ENCODE measurements at places on chromosomes 3 and 15.

- DNase-seq = no peak
Observed at GRCh38 chr3:20015525-20015924, 3.5 kb upstream of the PP2D1 start.

DNA sequence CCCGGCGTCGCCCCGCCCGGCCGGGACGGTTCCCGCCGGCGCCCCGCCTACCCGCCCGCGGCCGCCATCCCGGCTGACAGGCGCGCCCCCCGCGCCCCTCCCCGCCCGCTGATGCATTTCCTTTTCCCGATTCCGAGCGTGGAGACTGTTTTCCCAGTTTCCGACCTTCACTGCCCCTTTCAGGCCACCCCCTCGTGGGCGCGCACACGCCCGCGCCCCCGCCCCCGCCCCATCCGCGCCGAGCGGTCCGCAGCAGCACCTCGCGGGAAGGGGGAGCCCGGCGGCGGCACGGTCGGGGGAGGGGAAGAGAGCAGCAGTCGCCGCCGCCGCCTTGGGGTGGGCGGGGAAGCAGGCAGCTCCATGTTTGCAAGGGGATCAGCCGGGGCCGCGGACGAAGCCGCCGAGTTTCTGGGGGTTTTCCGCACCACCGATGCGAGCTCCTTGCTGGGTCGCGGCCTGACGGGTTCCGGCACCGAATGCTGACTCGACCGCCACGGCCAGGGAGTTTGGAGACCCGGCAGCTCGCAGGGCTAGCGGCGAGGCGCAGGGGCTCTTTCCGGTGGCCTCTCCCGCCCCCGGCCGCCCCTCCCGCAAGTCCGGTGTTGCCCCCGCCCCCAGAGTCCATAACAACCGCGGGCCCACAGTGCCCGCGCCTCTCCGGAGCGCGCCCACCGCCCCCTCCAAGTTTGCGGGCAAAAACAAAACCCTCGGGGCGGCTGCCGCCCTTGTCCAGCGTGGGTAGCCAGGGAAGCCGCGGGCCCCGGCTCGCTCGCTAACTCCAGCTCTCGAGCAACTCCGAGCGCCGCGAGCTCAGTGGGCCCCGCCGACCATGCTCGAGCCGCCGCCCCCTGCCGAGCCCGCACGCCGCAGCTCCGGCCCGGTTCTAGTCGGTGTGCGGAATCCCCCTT, 3.2 kb upstream of the SIN3A start:
- DNase-seq = no peak

DNA sequence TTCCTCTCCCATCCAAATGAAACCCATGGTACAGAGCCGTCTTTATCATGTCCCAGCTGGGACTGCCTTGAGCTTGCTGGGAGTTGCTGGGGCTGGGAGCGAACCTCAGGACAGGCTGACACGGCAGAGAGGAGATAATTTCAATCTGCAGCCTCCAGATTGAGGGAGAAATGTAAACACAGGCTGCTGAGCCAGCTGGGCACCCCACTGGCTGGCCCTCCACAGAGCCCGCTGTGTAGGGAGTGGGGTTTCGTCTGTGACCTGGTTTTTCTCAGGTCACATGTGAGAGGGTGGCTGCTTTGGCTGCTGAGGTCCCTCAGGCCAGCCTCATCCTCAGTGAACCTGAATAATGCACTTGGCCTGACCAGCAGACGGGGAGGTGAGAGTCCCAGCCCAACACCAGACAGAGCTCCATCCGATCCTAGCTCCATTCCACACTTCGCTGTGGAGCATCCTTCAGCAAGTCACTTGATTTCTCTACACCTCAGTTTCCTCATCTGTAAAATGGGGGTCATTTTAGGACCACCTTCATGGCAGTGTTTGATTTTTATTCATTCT, 121.6 kb upstream of the MRPS22 start:
- no peak for DNase-seq

DNA sequence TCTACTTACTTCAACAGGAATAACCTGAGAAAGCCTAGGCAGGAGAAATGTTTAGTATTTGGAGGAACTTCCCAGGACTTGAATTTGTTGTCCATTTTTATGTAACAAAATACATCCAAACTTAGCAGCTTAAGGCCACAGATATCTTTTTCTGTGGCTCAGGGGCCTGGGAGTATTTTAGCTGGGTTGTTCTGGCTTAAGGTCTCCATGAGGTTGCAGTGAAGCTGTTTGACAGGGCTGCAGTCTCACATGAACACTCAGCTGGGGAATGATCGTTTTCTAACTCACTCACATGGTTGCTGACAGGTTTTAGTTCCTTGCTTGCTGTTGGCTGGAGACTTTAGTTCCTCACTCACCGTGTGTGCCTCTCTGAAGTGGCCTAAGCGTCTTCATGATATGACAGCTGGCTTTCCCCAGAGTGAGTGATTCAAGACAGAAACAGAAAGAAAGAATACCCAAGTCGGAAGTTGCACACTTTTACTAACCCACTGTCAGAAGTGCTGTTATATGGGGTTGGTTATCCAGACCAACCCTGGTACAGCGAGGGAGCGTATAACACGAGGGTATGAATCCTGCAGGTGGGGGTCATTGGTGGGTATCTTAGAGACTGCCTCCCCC, 229.7 kb upstream of the TBL1XR1 start:
- no peak for DNase-seq

GRCh38 chr3:181292984-181293383, 303.4 kb upstream of the DNAJC19 start:
- peak; percentile 71 for DNase-seq

DNA sequence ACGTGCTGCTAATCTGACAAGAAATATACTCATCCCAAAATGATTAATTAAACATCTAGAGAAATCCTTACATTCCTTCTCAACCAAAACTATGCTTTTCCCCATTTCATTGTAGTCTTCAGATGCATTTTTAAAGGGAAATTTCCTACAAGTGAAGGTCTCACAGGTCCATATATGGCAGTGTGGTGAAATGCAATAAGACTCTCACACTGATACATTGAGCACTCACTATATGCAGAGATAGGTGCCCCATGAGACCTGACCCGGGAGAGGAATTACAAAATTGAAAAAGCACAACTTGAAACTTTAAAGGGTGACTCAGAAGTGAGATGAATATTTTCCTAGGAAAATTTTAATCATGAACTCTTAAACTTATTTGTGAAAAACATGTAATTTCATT, 629.2 kb upstream of the NAALADL2 start:
- DNase-seq = peak; percentile 70

- no peak for DNase-seq
Observed at GRCh38 chr3:87765256-87765655, 293.5 kb downstream of the CGGBP1 start.

GRCh38 chr3:115698851-115699591, 75.7 kb downstream of the GAP43 start:
- no peak for DNase-seq

DNA sequence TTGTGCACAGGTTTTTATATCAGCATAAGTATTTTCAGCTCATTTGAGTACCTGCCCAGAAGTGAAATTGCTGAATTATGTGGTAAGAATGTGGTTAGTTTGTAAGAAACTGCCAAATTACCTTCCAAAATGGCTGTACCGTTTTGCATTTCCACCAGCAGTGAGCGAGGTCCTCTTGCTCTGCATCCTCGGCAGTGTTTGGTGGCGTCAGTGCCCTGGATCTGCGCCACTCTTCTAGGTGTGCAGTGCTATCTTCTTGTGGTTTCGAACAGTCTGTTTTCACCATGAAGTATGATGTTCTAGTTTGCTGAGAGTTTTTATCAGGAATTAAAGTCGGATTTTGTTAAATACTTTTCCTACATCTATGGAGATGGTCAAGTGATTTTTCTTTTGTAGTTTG, 24.8 kb upstream of the PCSK6 start:
- DNase-seq = no peak
